CD14-positive monocyte (primary cell): ENCODE measurements at places on chromosomes 13 and 19.

DNA sequence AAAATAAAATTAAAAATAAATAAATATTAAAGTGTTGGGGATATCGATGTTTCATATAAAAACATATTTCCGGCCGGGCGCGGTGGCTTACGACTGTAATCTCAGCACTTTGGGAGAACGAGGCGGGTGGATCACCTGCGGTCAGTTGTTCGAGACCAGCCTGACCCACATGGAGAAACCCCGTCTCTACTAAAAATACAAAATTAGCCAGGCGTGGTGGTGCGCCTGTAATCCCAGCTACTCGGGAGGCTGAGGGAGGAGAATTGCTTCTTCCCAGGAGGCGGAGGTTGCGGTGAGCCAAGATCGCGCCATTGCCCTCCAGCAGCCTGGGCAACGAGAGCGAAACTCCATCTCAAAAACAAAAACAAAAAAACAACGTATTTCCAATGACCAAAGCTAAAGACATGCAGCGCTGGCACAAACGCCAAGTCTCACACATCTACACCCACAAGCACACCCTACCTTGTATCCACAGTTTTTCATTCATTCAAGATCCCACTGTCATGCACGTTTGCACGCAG, 907 bp downstream of the ZNF569 start:
- no peak for DNase-seq

DNA sequence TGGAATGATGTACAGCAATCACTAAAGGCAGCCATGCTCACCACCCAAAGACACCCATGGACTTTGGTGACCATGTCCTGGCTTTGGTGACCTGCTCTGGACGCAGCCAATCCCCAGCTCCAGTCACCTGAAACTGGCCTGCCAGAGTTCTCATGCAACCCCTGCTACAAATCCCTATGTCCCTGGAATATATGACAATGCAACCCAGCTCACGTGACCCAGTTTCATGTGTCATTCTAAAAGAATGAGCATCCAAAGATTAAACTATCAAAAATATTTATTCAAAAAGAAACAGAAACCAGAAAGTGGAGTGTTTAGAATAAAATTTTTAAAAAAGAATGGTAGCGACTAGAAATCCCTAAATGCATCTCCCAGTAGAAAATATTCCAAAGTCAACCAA, 203.3 kb upstream of the IRS2 start:
- no peak for DNase-seq

- no peak for DNase-seq
Observed at GRCh38 chr13:35992964-35993363, 138.2 kb downstream of the DCLK1 start.

DNA sequence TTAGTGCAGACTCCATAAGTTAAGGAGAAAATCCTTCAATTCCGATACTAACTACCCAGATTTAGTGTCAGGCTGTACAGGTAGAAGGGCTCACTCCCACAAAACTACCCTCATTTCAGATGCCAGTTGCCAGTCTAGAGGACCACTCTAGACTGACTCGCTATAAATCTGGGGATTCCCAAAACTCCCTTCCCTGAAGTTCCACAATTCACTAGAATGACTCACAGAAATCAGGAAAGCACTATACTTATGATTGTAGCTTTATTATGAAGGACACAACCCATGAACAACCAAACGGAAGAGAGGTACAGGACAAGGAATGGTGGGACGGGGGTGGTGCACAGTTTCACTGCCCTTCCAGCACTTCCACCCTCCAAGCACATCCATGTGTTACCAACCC, 321.2 kb downstream of the DIAPH3 start:
- no peak for DNase-seq

DNA sequence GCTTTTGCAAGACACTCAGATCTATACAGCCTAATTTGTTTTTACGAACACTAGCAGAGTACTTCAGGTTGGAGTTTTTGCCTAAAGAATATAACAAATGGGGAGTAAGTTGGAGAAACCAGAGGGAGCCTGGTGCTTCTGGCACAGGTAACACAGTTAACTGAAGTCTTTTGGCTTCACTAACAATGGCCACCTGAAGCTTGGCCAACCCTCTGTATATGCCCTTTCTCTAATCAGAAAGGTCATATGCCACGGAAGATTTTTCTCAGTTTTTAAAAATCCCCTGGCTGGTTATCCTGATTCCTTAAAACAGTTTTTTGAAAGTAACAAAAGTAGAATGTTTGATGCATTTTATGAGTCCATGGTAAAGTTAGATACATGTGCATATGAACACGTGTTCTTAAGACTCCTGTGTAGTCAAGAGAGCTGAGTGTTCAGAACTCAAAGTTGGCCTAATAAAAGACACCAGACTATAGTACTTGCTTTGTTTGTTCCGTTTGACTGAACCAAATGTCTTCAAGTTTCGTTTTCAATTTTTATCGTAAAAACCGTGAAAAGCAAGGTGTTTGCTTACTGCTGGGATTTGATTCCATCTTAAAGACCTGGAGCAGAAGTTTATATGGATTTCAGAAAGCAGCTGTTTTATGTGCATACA, 137.5 kb downstream of the KCNRG start:
- DNase-seq = no peak

DNA sequence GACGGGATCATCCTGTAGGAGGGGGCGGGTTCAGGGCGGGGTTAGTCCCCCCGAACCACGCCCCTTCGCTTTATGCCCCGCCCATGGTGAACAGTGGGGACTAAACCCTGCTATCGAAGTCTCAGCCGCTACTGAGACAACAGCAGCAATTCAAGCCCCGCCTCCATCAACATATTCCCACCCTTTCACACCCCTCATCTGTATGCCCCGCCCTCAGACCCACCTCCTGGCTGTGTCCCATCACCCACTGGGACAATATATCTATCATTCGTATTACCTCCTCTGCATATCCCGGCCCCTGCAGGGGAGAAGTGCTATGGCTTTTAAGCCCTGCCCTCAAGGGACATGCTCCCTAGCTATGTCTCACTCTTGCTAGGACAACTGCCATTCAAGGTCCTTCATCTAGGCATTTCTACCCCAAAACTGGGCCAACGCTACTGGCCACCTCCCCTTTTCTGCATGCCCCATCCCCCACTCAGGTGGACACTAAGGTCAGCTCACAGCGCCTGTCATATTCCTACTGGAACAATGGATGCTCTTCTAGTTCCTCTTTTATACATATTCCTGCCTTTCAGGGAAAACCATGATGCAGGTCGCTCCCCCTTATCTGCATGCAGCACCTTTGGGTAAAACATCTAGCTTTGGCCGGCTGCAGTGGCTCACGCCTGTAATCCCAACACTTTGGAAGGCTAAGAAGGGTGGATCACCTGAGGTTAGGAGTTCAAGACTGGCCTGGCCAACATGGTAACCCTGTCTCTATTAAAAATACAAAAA, 11.9 kb downstream of the LRFN1 start:
- DNase-seq = no peak
